SK-N-DZ (cell line): ENCODE measurements at places on chromosomes 12 and 14.

DNA sequence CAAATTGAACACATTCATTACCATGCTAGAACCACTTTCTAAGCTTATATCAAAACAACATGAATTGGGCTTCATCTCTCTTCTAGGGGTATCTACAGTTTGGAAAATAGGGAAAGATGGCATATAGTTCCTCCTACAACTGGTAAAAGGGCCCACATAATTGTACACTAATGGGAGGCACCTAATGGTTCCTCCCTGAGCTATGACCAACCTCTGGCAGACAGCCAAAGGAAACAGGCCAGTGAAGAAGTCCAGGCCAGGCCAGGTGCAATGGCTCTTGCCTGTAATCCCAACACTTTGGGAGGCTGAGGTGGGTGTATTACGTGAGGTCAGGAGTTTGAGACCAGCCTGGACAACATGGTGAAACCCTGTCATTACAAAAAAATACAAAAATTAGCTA is 23.2 kb upstream of the APOF start:
- no peak for DNase-seq

GRCh38 chr12:3117144-3117581 is 40.0 kb downstream of the TSPAN9 start:
- DNase-seq: no peak

GRCh38 chr12:6894321-6894720 is 10.3 kb upstream of the LRRC23 start:
- no peak for DNase-seq

- DNase-seq: no peak
Measured at GRCh38 chr12:123757561-123757960, 4.5 kb upstream of the DNAH10 start.

GRCh38 chr14:50061664-50062437 is 54.5 kb downstream of the VCPKMT start:
- DNase-seq: peak; percentile 92

DNA sequence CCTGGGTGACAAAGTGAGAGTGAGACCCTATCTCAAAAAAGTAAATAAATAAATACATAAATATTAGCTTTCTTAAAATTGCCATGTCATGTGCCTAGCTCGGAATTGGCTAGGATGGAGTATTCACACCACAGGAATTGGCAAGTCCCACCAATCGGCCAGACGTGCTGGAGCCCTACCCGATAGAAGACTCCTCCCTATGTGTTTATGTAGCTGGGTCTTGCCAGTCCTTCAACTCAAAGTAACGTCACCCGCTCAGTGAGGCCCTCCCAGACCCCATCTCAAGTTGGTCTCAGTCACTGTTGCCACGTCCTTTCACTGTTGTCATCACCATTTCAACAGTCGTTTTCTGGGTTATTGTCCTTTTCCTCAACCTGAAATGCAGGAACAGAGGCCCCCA is 20.2 kb downstream of the VRTN start:
- no peak for DNase-seq
